ENCODE measurements at places on chromosomes 2 and 18.

- no peak for DNase-seq
These were observed 82.2 kb downstream of the CELF4 start for GRCh38 chr18:37483221-37483971.

DNA sequence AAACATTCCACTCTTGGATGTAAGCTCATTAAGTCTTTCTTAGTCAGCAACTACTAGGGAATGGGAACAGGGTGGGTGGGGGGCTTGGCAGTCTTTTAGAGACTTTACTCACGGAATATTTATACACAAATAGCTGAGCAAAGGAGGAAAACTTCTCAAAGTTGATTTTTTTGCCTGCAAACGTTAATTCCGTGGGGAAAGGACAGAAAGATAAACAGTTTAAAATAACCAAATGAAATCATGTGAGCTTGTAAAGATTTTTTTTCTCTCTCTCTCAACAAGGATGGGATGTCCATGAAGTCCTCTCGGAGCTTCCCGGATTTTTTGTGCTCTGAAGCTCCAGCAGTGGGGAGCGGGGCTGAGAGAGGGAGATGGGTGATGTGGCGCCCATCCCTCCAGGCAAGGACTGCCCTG lies 32.2 kb upstream of the MAT2A start:
- no peak for DNase-seq

- no peak for DNase-seq
These were observed 60.5 kb downstream of the VWC2L start for GRCh38 chr2:214471382-214471781.

DNA sequence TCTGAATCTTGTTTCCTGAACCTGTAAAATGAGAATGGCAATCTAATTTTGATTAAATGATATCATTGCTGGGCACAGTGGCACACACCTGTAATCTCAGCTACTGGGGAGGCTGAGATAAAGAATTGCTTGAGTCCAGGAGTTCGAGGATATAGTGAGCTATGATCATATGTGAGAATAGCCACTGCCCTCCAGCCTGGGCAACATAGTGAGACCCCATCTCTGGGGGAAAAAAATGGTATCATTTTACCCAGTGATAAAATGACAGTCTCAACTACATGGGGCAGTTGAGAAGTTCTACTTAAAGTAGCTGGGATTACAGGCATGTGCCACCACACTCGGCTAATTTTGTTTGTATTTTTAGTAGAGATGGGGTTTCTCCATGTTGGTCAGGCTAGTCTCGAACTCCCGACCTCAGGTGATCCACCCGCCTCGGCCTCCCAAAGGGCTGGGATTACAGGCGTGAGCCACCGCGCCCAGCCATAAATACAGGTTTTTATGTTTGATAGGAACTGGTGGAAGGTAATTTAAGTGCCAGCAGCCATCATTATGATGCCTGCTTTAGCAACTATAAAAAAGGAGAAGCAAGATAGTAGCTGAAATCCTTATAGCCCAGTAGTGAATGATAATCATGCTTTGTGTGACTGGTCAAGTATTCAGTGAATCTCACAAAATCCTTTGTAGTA lies 17.0 kb downstream of the BZW1 start:
- no peak for DNase-seq

GRCh38 chr2:188811522-188811921 lies 162.7 kb upstream of the COL3A1 start:
- no peak for DNase-seq

DNA sequence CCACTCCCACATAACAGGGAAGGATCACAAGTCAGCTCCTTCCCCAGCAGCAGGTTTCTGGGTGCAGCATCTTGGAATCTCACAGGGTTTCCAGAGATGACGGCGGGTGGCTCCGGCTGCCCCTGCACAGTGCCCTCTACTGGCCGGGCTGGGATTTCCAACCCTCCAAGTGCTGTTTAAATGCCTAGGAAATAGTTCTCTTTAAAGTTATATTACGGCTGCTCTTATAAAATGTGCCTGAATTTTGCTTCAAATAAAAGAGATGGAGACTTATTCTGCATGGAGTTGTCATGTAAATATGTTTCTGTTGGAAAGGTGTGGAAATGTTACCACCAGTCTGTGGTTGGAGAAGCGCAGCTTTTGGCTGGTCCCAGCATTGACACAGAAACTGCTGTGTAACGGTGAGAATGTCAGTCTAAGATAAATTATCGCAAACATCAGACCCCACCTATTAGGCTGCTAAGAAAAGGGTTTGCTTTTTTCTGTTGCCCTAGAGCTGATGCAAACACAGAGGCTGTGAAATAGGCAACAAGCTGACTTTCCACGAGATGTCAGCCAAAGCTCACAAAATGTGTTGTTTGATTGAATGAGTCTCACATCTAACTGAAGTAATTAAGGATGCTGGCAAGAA lies 3.3 kb upstream of the HJURP start:
- DNase-seq = peak; percentile 60

DNA sequence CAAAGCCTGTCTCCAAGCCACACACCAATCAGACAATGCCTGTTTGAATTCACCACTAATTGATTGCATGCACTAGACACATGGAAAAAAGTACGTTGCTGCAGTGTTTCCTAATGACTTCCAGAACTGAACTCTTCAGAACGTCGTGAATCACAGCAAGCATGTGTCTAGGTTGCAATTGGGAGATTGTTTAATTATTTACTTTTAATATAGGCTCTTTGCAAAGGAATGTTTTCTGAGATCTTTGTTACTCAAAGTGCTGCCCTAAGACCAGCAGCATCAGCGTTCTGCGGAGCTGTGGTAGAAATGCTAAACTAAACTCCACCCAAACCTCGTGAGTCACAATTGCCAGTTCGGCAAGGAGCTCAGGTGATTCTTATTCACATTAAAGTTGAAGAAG lies 52.7 kb upstream of the CCDC68 start:
- no peak for DNase-seq

DNA sequence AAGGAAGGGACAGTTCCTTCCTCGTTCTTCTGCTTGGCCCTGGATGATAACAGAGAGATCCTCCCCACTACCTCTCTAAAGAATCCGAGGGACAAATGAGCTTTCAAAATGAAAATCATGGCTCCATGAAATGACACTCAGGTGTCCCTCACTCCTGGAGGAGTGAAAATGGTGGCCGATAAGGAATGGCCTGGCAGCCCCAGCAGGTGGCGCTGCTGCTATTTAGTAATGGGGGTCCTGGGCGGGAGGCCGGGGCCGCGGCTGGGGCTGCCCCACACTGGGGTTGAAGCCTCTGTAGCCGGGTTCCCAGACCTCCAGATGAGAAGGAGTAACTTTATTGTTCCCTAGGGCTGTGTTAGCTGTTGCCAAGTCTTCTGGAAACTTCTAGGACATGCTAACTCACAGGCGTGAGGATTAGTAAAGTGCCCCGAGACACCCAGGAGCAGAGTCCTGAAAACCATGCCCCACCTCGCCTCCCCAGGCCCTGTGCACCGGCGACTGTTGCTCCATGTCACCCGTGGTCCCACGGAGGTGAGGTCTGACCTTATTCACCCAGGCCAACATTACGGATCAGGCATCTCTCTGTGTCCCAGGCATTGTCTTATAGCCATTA lies 138.0 kb downstream of the CTIF start:
- DNase-seq = peak; percentile 69

DNA sequence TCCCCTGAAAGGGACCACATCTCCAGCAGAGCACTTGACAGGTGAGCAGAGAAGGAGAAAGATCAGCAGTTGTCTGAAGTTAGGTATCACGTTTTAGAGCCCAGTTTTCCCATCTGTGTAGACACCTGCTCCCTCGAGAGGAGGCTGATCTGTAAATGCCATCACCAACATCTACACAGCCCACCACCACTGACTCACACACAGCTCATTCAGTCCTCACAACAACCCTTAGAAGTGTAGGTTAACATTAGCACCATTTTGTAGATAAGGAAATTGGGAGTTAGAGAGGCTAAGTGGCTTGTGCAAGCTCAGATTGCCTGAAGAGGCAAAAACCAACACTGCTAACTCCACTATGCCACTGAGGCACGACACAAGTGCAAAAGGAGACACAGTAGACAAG lies 37.2 kb upstream of the STAT1 start:
- no peak for DNase-seq

GRCh38 chr2:138931284-138932256 lies 151.4 kb upstream of the NXPH2 start:
- DNase-seq = no peak

DNA sequence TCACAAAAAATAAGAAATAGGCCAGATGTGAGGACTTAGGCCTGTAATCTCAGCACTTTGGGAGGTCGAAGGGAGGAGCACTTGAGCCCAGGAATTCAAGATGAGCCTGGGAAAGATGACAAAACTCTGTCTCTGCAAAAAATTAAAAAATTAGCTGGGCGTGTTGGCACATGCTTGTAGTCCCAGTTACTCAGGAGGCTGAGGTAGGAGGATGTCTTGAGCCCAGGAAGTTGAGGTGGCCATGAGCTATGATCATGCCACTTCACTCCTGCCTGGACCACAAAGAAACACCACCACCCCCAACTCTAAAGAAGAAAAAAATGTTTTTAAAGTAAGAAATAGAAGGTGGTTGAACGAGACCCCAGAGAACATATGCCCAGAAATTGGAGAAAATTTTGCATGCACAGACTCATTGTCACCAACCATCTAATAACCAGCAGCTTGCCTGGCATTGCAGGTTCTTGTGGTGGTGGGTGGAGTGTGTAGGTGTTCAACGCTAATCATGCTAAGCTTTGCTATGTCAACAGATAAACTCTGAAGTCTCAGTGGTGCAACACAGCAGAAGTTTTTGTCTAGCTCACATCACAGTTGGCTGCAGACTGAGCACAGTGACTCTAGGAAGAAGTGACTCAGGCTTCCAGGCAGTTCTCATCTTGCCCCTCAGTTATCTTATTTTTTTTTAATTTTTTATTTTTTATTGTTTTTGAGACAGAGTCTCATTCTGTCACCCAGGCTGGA lies 18.6 kb downstream of the ARL4C start:
- peak; percentile 51 for DNase-seq

- no peak for DNase-seq
These were observed 920 bp downstream of the GULP1 start for GRCh38 chr2:188292348-188293239.

DNA sequence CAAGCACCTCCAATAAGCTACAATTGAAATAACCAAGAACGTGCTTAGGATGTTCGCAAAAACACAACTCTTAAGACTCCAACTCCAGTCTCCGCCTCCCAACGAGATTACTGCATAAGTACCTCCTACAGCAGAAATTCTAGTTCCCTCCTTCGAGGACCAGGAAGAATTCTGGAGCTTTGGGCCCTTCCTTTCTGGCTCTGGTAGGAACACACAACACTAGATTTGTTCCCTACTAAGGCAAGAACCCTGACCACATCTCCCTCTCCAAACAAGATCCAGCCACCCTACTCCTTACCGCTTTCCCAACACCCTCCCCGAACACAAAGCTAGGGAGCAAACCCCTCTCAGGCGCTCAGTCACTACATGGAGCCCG lies 721 bp downstream of the ADAM17 start:
- DNase-seq = peak; percentile 31

- no peak for DNase-seq
These were observed 15.3 kb upstream of the GAREM2 start for GRCh38 chr2:26157580-26157979.

GRCh38 chr18:77366067-77366719 lies 116.5 kb downstream of the GALR1 start:
- DNase-seq = no peak

GRCh38 chr2:102291319-102292075 lies 19.9 kb upstream of the IL1RL1 start:
- DNase-seq = no peak

GRCh38 chr2:96325884-96326255 lies 753 bp downstream of the ITPRIPL1 start:
- DNase-seq = peak; percentile 26

DNA sequence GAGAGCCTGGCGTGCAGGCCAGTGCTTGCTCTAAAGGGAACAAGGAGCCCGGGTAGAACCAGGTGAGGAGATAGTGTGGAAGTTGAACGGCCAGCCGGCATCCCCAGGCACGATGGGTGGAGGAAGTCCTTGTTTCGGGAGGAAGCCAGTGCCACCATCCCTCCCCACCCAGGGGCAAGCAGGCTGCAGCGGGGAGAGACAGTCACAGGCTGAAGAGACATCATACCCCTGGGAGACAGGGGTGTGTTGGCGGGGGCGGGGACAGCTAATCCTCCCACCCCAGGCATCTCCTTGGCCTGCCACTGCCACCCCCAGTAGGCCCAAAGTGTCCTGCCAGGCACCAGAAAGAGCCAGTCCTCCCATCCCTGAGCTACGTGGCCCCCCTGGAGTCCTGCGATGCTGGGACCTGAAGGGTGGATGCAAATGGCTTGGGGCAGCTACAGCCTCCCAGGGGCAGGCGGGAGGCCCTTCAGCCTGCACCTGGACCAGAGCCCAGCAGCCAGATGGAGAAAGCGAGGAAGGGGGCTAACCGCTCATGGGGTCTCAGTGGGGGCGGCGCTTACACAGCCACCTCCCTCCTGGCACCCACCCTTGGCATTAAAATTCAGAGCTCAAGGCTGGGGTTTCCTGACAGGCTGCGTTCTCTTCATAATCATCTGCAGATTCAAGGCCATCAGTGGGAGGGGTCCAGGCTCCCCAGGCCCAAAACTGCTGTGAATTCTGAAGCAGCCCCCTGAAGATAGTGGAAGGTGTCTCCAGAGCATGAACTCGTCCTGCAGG lies 14.8 kb upstream of the GPR55 start:
- DNase-seq = no peak

GRCh38 chr2:88190808-88191721 lies 20.9 kb downstream of the THNSL2 start:
- DNase-seq = no peak

GRCh38 chr2:385785-386184 lies 97.9 kb upstream of the ALKAL2 start:
- no peak for DNase-seq

GRCh38 chr18:26685438-26686157 lies 137.2 kb upstream of the KCTD1 start:
- no peak for DNase-seq

DNA sequence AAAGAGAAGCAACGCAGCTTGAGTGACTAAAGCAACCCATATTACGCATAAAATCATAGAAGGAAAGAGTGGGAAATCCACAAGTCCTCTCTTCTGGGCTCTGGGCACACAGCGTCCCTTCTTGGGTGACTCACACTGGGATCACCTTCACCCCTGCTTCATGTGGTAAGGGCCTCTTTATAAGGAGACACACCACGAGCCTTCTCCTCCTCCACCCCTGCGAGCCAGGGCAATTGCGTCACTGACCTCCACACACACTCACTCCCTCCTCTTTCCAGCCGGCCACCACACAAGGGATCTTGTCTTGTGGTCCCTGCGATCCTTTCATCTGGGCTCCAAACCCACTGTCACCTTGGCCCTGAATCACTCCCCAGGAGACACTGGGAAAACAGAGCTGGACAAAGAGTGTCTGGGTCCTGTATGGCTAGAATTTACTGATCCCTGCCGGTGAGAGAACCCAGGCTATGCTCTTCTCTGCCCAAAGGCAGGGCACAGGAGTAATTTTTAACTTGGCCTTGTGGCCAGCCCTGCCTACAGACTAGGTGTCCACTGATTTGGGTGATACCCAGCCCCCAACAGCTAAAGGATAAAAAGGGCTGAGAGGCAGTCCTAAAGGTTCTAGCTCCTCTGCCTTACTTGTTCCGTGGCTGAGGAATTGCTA lies 35.3 kb downstream of the NHEJ1 start:
- DNase-seq = no peak

DNA sequence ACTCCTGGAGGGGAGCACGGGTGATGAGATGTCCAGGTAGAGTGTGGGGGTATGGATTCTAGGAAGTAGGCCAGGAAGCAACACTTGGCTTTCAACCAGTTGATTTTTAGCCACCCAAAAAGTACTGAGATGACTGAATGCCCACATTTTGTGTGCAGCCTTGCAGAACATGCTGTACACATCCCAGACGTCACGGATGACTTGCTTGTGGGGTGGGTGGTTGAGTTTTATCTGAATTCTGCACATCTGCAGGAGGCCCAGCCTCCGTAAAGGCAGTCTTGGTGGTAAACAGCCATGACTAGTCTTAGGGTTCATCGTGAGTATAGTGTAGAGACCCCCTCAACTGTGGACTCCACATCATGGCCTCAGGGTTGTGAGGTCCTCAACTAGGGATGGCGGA lies 53.3 kb upstream of the CCDC195 start:
- no peak for DNase-seq
